Right renal cortex interstitium (tissue), 3 donors: ENCODE measurements at places on chromosomes 2 and 18. TPM values are rescaled to one million over a fixed set of nuclear protein-coding genes. Genes with fewer than 3 reads are reported as not detected.
A peak's percentile ranks its signal among the peaks of the same experiment; 100 is the strongest.

Gene PDE6D
- 28.2 TPM for polyA plus RNA-seq

- peak; percentile 21 for DNase-seq
These were observed 898.9 kb downstream of the CPS1 start for GRCh38 chr2:211455216-211455841.

- DNase-seq = no peak
These were observed 554.0 kb downstream of the RIT2 start for GRCh38 chr18:42561521-42561920.

DNA sequence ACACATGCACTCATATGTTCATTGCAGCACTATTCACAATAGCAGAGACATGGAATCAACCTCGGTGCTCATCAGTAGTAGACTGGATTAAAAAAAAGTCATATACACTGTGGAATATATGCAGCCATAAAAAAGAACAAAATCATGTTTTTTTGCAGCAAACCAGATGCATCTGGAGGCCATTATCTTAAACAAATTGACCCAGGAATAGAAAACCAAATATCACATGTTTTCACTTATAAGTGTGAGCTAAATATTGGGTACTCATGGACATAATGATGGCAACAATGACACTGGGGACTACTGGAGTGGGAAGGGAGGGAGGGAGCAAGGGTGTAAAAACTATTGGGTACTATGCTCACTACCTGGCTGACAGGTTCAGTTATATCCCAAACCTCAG, 792.6 kb downstream of the EPHA4 start:
- DNase-seq = no peak

GRCh38 chr2:145110668-145111356, 590.9 kb upstream of the ZEB2 start:
- no peak for DNase-seq

DNA sequence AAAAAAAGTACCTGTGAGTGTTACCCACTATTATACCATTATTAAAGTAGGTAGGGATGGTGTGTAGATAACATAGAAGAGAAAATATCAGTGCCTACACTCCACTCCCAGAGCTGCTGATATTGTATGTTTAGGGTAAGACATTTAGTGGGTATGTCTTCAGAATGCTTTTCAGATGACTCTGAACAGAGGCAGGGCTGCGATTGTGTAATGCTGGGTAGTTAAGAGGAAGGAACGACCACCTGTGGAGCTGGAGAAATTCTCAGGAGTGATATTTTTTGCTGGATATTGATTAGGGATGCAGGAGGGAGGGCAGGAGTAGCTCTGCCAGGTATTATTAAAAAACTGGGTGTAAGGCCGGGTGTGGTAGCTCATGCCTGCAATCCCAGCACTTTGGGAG, 2.8 kb downstream of the CNOT11 start:
- no peak for DNase-seq

DNA sequence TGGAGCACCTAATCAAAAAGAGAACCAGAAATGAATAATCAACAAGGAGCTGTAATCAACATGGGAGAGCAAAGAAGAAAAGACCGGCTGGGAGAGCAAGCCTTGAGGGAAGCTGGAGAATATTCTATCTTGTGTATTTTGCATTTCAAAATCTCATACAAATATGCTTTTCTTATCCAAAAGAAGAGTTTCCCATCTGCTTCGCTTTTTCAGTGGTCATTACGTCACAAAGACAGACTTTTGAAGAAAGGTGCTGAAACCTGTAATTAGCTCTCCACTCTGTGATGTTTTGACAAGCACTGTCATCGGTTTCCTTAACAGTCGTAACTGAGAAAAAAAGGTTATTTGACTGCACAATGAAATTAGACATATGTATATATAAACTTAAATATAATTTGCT, 139.1 kb upstream of the TACR1 start:
- DNase-seq = no peak

- DNase-seq = no peak
These were observed 106.3 kb downstream of the TTN start for GRCh38 chr2:178700922-178701342.
